Thyroid gland (tissue), 4 donors: ENCODE measurements at places on chromosomes 2 and 18. TPM values are rescaled to one million over a fixed set of nuclear protein-coding genes. Genes with fewer than 3 reads are reported as not detected.

DNA sequence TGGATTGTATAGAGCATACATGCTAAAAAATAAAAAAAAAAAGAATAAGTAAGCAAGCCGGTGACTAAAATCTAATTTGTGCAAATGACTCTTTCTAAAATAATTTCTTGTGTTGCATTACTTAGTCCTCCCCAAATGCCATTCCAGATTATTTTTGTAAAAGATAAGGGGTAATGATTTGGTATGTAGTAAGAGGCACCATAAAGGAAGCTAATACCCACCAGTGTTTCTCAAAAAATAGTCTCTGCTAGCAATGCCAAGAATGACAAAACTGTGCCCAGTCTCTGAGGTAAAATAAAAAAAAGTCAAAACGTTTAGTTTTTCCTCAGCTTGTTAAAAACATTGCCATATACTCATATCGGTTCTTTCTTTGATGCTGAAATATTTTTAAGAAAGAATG, 2.7 kb downstream of the METTL5 start:
- DNase-seq: no peak

DNA sequence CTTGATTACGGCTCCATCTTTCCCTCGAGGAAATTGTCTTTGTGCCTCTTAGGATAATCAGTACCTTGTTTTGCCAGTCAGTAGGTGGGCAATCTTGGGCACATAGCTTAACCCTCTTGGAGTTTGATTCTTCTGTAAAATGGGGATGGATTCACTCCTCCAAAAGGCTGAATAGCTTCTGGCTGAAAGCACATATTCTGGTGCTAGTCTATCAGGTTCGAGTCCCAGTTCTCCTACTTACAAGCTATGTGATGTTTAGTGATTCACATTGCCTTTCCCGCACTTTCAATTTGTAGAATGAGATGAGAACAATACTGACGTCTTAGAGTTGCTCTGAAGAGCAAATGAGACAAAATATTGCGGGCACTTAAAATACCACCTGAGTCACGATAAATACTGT, 43.9 kb downstream of the ATIC start:
- no peak for DNase-seq

DNA sequence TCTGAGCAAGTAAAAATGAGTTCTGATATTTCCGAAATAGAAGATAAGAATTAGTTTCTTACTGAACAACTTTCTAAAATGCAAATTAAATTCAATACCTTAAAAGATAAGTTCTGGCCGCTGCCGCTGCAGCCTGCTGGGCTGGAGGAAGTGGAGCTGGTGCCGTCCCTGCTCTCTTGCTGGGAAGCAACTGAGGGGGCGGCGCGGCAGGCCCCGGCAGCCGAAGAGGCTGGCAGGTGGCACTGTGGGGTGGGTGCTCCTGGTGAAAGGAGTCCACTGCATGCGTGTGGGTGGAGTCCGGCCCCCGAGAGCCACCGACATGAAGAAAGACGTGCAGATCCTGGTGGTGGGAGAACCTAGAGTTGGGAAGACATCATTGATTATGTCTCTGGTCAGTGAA, 89.5 kb upstream of the ZNF519 start:
- no peak for DNase-seq

DNA sequence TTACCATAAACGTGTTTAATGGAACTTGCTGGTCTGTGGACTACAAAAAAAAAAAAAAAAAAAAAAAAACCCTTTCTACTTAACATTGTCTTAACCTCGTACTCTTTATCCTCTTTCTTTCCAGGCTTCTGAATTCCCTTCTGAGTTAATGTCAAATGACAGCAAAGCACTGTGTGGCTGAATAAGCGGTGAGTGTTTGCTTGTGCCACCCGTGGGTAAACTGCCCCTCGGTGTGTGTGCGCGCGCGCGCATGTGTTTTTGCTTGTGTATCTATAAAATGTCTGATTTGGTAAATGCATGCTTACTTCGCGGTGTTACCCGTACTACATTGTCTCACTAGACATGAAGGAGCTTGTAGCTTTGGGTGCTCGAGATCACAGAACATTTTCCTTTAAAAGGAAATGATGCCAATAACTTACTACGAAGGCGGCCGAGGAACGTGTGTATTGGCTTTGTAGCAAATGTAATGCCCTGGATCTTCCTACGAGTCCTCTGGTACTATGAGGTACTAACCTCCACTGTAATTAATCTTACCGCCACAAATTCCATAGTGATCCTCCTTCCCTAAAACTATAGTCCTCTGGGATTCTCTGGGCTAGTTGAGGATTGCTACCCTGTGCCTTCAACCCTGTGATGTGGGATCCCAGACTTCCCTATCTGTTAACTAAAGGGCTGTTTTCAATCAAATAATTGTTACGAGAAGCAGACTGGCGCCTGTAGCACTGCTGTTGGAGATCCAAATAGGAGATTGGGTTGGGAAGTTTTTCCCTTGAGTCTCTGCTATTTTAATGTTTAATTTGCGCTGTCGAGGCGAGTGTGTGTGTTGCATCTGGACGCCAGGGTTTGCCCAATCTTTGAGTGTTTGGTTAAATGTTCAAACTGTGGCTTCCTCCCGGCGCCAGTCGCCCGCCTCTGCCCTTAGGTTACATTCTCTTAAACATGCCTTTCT, 1.1 kb downstream of the ID2 start:
- DNase-seq: peak; percentile 62

DNA sequence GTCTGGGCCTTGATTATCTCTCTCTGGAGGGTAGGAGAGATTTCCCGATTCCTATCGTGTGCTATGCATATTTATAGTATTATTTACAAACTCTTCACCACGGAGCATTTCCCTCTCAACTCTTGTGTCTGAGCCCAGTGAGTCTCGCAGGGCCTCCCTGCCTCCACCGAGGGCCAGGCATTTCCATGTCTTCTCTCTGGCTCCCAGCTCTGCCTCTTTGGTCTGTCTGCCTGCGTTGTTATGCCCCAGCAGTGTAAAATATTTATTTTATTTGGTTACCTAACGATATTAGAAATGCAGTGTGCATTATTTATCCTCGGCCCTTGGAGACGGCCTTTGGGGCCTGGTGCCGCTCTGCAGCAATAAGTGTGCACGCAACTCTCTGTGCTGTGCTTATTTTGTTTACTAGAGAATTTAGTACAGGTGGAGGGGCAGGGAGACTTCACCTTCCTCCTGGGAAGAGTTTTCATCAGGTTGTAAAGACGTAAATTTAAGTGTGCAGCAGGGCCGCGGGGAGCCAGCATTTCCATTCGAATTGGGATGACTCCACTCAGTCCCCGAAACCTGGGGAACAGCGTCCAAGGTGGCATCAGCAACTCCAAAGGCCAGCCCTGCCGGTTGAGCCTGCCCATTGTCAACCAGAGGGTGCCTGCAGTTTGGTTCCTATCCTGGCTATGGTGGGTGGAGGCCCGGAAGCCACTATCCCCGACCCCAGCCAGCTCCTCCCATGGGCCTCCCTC, 100.2 kb downstream of the PTGR3 start:
- DNase-seq: no peak

EML6 gene
- total RNA-seq: 17.0 TPM

FAM228A gene
- total RNA-seq: 1.6 TPM

CNTNAP5 gene
- total RNA-seq: not detected

DTNA gene
- 81.0 TPM for total RNA-seq
